ENCODE measurements at places on chromosomes 13 and 19.

DNA sequence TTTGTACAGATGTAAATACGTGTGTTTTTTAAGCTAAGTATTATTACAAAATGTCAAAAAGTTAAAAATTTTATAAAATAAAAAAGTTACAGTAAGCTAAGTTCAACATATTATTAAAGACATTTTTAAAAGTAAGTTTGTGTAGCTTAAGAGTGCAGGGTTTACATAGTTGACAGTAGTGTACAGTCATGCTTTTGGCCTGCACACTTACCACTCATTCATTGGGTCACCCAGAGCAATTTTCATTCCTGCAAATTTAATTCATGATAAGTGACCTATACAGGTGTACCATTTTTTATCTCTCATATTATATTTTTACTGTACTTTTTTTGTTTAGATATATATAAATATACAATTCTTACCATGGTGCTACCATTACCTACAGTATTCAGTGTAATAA, 769.9 kb upstream of the SLITRK6 start:
- DNase-seq: no peak

DNA sequence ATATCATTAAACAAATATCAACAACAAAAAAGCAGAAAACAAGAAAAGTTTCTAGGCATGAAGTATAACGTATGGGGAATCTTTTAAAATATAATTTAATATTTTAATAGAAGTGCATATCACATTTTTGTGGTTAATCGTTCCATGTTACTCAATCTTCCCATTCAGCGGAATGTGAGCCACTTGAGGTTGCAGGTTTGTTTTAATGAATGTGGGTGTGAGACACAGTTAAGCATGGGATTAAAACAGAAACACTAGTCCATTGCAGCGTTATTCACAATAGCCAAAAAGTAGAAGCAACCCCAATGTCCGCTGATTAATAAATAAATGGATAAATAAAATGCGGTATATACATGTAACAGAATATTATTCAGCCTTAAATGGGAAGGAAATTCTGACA, 146.0 kb downstream of the NDFIP2 start:
- no peak for DNase-seq

GRCh38 chr13:98880677-98881076, 97.2 kb downstream of the DOCK9 start:
- DNase-seq: no peak

DNA sequence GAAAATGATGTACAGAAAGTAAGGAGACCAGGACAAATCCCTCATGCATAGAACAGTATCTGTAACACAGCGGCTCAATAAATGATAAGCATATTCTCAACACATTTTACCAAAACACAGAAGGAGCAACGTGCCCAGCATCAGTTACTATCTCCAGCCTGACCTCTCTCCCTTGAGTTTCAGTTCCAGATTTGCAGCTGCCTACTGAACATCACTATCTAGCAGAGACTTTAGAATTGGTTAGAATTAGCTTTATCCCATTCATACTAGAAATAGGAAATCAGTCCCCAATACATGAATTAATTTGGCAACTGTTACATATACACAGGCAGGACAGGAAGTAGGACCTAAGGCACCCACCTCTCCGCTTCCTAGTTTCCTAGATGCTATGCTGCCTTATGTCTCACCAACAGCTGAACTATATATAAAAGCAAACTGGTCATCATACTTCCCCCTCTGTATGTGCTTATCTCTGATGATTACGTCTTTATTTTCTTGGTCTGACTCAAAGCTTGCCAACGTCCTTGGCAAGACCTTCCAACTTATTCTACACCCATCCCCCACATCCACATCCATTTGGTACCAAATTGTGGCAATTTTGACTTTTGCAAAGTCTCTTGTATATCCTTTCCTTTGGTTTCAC, 61.1 kb downstream of the SACS start:
- no peak for DNase-seq

DNA sequence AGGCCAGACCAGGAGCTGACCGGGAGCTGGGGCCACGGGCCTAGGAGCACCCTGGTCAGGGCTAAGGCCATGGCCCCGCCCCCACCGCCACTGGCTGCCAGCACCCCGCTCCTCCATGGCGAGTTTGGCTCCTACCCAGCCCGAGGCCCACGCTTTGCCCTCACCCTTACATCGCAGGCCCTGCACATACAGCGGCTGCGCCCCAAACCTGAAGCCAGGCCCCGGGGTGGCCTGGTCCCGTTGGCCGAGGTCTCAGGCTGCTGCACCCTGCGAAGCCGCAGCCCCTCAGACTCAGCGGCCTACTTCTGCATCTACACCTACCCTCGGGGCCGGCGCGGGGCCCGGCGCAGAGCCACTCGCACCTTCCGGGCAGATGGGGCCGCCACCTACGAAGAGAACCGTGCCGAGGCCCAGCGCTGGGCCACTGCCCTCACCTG, 6.6 kb downstream of the SPHK2 start:
- no peak for DNase-seq

DNA sequence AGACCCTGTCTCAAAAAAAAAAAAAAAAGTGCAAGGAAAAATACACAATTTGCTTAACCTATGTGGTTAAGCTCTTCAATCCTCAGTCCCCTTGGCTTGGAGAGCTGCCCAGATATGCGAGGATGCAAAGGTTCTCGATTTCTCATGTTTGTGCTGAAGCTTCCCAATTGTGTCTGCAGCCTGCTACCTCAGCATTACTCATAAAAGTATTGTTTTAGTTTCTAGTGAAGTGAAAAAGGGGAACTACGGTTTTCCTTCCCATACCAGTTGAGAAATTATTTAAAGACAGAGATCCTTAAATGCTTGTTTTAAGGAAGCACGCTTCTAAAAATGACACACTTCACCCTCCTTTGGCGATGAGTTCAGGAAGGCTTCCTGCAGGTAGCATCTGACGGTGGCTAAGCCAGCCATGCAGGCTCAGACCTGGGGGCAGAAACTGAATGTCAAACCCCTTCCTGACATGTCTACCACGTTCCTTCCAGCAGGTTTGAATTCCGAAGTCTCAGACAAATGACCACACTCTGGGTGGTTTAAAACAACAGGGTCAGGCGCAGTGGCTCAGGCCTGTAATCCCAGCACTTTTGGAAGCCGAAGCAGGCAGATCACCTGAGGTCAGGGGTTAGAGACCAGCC, 47.9 kb downstream of the RUBCNL start:
- DNase-seq: no peak

DNA sequence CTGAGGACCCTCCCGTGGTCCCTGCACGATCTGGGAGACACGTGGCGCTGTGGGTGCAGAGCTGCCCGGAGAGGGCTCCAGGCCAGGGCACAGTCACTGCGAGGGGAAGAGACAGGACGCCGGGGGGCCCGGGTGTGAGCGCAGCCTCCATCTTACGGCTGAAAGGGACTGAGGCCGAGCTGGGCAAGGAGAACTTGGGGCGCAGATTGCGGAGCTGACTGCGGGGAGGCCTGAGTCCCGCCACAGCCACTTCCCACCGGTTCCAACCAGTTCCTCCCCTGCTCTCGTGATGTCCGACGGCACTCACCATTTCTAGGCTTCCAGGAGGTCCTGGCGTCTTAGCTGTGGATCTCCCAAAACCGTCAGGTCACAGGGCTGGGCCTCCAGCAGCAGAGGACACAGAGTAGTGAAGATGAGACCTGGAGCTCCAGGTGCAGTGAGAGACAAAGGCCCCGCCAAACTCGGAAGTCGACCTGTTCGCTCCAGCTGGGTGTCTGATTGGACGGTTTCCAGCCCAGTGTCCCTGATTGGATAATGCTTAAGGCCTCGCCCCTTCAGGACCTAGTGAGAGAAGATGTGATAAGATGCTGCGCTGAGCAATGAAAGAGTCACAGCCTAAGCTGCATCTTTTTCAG, 4.8 kb upstream of the ZNF253 start:
- no peak for DNase-seq

GRCh38 chr19:30029721-30030510, 87.9 kb downstream of the URI1 start:
- no peak for DNase-seq

- peak; percentile 15 for DNase-seq
These were observed at the start of gene TNFRSF19 for GRCh38 chr13:23570099-23570920. TNFRSF19 (plus strand) TSS chr13:23570412; CDS start chr13:23590184, 19,772 bp downstream.

GRCh38 chr19:6450166-6450565, 9.4 kb downstream of the SLC25A23 start:
- no peak for DNase-seq

GRCh38 chr13:104106705-104107393, 1040.6 kb upstream of the SLC10A2 start:
- DNase-seq: no peak

- no peak for DNase-seq
These were observed 211.2 kb upstream of the EDNRB start for GRCh38 chr13:78129823-78130222.

DNA sequence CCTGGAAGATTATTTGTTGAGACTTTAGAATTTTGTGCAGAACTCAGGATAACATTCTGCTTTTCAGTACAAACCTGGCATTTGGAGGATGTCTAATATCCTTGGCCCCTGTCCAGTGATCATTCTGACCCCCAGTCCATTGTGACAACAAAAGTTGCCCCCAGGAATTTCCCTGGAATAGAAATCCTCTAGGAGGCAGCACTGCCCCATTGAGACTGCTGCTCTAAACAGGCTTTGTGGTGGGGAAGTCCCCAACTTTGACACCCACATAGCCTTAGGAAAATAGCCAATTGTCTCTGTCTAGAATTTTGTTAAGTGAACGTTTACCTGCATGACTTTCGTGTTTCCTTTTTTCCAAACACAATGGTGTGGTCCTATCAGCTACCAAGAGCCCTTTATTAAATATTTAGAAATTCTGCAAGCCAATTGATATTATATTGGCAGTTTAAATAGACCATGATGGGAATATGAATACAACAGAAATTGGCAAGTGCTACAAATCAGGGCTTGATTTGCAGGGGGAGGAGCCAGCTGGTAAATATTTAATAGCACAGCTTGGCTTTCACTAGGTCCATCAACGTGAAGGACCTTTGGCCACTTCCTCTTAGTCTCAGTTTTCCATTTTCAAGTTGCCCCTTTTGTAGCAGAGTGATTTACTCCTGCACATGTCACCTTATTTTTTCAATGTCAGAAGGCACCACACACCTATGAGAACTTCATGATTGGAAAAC, 451.7 kb downstream of the EFNB2 start:
- no peak for DNase-seq

DNA sequence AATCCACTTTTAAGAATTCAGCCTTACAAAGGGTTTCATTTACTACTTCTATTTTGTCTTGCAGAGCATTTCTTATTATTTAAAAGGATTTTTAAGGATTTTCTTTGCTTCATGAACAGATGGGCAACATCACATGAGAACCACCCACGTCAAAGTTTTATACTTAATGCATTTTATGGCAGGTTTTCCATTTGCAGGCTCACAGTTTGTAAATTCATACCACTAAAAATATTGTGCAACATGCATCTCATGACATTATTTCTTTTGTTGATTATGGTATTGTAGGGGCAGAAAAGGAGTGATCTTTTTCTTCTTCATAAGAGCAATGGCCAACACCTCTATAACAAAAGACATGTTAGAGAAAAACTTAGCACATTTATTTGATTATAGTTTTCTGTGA, 554.0 kb upstream of the SPRY2 start:
- no peak for DNase-seq

- DNase-seq: no peak
These were observed 34.1 kb downstream of the SUGP2 start for GRCh38 chr19:18999016-18999758.

DNA sequence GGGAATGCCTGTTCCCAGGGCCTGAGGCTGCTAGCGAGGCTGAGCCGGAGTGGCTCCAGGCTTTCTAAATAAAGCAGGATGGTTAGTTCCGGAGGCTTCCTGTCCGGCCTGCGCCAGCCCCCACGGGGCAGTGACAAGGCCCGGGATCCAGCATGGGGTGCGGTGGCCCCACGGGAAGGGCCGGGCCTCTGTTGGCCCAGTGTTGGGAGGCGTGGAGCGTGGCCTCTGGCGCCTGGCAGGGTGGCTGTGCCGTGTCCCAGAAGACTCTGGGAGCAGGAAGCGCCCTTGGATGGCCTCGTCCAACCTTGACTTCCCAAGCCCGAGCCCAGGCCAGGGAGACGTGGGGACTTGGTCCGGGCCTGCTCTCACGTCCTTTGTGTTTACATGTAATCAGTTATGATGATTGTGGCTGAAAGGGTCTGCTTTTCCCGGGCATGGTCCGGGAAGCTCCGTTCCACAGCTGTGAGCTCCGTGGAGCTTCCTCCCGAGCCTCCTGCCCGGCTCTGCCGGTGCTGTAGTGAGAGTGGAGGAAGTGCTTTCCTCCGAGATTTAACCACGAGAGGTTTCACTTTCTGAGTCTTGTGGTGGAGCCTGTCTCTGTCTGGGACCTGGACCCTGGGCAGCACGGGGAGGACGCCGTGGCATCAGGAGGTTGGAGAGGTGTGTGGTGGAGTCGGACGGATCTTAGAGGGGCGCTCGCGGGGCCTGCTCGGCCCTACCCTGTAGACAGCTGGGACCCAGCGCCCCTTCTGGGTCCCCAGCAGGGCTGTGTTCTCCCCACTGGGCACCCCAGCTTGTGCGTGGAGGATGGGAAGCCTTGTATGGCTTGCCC, 4.6 kb downstream of the GNA11 start:
- no peak for DNase-seq

DNA sequence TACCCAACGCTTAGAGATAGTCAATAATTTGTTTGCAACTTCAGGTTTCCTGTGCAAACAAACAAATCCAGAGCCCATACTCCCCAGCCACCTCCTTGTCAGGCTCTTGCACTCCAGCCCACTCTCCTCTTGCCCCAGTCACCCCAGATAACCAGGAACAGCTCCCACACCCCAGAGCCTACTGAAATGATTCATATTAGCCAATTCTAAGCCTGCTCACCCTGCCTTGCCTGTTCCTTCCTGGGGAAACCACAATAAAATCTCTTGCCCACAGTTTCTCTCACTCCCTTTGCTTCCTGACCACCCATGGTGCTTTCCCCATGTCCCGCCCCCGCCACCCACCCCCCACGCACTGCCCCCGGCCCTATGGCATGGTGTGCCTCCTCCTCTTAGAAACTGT, 3.8 kb upstream of the ACTL9 start:
- no peak for DNase-seq

- no peak for DNase-seq
These were observed 5.1 kb downstream of the TBC1D17 start for GRCh38 chr19:49882643-49883042.

DNA sequence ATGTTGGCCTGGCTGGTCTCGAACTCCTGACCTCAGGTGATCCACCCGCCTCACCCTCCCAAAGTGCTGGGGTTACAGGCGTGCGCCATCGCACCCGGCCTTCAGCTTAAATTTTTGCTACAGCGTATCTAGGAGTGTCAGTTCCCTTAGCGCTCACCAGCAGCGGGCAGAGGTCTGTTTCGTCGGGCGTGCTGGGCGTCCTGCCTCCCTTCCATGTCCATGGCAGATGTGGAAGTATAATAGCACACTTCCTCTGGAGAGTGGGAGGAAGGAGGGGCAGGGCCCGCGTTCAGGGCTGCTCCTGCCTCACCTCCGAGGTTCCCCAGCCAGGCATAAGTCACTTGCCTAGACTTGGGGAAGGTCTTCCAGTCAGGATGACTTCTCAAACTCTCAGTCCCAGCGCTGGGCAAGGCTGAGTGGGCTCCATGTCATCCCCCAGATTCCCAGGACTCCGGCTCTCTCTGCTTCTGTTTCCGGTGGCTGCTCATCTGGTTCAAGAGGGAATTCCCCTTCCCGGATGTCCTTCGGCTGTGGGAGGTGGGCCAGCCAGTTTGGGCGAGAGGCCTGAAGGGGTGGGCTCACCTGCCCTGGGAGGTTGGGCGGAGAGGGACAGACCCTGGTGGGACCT, 9.5 kb downstream of the IL4I1 start:
- DNase-seq: peak; percentile 46

GRCh38 chr19:51294211-51294976, 17.1 kb upstream of the IGLON5 start:
- DNase-seq: no peak

GRCh38 chr19:3336680-3337523, 29.5 kb upstream of the NFIC start:
- peak; percentile 82 for DNase-seq

All from DMS153 (cell line).